Amygdala (tissue), 56 donors: ENCODE measurements at places on chromosomes 5 and 9.

- DNase-seq: no peak
Observed at GRCh38 chr5:40447438-40447837, 232.3 kb upstream of the PTGER4 start.

DNA sequence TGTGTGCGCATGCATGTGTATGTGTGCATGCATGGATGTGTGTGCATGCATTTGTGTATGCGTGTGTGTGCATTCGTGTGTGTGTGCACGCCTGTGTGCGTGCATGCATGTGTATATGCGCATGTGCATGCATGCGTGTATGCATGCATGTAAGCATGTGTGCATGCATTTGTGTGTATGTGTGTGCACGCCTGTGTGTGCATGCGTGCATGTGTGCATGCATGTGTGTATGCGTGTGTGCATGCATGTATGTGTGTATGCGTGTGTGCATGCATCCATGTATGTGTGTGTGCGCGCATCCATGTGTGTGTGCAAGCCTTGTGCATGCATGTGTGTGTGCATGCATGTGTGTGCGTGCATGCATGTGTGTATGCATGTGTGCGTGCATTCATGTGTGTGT, 276.8 kb downstream of the PBX3 start:
- DNase-seq: no peak

- DNase-seq: no peak
Observed at GRCh38 chr5:14708551-14708950, 44.0 kb downstream of the OTULIN start.

- DNase-seq: no peak
Observed at GRCh38 chr5:133818031-133818431, 150.4 kb downstream of the C5orf15 start.

GRCh38 chr5:58300346-58300895, 159.5 kb downstream of the PLK2 start:
- no peak for DNase-seq

DNA sequence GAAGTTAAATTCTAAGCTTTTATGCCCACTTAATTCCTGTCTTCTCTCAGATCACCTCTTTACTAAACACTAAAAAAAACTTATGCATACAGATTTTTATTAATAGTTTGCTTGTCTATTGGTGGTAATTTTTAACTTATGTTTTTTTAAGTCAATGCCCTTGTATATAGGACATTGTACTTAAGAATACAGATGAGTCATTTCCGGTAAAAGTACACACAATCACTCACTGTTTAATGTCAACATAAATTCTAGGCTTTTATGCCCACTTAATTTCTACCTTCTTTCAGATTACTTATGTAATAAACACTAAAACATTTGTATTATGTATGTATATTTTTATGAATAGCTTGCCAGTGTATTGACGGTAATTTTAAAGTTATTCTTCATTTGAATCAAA, 872.8 kb upstream of the CDH9 start:
- no peak for DNase-seq

DNA sequence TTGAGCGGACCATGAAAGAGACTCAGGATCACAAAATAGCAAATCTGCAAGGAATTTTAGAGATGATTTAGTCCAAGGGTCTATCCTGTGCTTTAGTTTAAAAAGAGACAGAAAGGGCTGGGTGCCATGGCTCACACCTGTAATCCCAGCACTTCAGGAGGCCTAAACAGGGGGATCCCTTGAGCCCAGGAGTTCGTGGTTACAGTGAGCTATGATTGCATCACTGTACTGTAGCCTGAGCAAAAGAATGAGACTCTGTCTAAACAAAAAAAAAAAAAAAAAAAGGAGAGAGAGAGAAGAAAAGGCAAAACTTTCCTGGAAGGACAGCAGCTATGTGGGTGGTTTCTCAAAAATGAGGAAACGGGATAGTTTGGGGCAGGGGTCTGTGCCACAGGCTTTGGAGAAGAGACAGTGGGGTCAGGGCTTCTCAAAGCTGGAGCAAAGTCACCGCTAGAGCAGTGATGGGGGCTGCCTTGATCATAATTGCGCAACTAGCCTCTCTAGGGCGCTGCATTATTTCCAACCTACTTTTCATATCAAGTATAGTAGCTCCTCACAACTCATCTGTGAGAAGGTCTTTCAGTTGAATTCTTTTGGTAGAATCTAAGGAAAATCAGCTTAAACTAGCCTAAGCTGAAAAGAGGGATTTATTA, 8.5 kb upstream of the ANKH start:
- no peak for DNase-seq

GRCh38 chr9:73023025-73023541, 70.2 kb upstream of the ALDH1A1 start:
- no peak for DNase-seq

GRCh38 chr5:157148734-157149615, 6.3 kb upstream of the MED7 start:
- peak; percentile 34 for DNase-seq

- no peak for DNase-seq
Observed at GRCh38 chr9:20504930-20505329, 117.4 kb downstream of the MLLT3 start.

DNA sequence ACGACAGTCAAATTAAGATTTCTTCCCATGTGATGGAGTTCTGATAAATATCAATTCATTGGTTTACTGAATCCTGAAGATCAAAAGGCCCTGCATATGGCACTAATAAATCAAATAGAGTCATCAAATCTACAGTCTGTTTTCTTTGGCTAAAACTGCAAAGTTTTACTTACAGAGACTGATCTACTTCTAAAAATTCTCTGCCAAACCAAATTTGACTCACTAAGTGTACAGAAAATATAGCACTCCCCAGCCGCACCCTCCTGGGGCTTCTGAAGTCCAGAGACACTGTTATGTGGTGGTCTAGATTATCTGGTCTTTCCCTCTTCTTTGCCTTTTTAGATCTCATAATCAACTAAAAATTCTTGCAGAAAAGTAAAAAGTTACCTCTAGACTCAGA, 237.7 kb downstream of the MLLT3 start:
- no peak for DNase-seq

DNA sequence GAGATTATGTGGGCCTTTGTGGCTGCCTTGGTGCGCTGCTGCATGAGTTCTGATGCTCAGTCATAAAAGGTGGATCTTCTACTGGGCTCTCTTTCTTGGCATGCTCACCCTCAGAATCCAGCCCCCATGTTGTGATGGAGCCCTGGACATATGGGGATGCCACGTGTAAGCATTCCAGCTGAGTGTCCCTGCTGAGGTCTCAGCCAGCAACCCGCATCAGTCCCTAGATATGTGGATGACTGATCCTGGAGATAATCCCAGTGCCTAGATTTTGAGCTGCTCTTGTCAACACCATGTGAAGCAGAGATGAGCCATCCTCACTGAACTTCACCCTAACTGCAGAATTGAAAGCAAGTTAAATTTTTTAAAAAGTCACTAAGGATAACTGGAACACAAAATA, 390.1 kb downstream of the DMRT2 start:
- DNase-seq: no peak
